ENCODE measurements at places on chromosomes 4 and X.

- no peak for DNase-seq
Measured at GRCh38 chr4:78379991-78380729, 171.4 kb upstream of the ANXA3 start.

GRCh38 chr4:20700007-20700761 lies at the start of gene PACRGL:
Gene PACRGL (plus strand): TSS chr4:20700458. CDS start chr4:20704482, 4,024 bp downstream.
- DNase-seq: peak; percentile 60

DNA sequence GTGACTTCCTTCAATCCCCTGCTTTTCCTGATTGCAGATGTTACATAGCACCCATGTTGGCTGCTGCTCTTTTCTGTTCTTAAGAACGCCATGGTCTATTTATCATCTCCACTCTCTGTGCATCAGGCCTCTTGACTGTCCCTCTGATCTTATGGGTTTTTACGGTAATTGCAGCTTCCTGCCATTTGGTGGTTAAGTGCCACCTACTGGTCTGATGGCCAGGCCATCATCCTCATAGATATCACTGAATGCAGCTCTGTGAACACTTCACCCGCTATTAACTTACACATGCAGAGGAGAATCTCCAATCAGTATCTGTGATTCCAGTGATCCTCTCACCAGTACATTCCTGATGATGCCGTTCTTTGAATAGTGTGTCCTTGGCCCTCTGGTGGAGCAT lies 382.4 kb downstream of the TRAM1L1 start:
- no peak for DNase-seq

GRCh38 chr4:660401-660800 lies 13.7 kb downstream of the ATP5ME start:
- no peak for DNase-seq

GRCh38 chr4:79297479-79297878 lies 28.4 kb downstream of the NAA11 start:
- no peak for DNase-seq

DNA sequence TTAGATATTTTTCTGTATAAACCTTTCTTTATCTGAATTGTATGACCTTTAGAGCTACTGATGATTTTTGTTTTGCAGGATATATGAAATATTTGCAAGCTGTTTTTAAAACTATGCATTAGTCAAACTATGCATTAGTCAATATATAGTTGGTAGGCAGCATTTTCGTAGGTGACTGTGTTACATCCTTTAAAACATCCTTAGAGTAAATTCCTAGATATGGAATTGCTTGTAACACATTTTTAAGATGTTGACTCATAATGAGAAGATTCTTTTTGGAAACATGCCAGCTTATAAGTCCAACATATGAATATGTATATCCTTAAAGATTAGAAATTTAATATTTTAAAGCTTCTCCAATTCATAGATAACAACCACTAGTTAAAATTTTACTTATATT lies 1768.5 kb downstream of the PCDH7 start:
- no peak for DNase-seq

DNA sequence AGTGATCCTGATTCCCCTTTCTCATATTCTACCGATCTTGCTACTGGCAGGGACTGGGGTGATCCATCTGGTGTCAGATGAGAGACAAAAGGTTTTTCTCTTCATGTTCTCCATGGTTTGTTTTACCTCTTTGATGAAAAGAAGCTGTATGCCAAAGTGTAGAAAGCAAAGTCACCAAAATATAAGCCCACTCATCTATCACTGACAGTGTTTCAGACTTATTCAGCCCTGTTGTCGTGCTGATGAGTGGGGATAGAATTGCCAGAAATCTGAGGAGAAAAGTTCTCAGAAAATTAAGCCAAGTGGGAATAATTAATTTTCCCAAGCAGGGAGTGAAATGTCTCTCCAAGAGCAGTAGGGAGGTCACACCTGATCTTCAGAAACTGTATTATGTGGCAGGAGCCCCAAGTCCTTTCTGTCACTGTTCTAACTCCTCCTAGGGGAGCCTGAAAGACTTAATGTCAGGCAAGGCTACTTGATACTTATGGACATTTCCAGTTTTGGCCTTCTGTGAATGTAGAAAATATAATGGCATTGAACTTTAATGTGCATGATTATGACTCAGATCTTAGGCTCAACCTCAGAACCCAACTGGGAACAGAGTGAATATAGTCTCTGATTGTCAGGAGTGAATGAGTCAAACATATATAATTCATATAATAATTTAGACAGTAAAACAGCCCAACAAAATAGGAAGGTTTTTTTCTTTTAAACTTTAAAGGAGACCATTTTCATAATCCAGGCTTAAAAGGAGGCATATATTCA lies 298.1 kb downstream of the ANKRD50 start:
- no peak for DNase-seq

- no peak for DNase-seq
Measured at GRCh38 chr4:36712013-36712412, 430.6 kb downstream of the DTHD1 start.

DNA sequence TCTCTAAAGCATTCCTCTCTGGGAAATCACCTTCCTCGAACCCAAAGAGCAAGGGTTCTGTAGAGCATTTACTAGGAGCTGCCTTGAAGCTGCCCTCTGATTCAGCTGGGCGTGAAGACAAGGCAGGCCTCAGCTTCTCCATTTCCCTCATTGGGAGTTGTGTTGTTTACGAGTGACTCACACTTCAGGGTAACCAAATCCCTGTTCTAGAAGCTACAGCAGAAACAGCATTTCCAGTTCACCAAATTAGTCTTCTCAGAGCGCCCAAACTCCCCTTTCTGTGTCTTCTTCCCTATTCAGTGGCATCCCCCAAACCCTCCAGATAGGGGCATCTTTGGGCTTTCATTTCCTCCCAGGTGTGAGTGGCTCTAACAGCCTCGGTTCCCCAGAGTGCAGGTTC lies 863 bp upstream of the XPNPEP2 start:
- no peak for DNase-seq

GRCh38 chr4:72568959-72569718 lies at the start of gene ADAMTS3:
Gene ADAMTS3 (minus strand): TSS chr4:72569221. CDS start chr4:72568762, 459 bp downstream.
- DNase-seq: peak; percentile 25

DNA sequence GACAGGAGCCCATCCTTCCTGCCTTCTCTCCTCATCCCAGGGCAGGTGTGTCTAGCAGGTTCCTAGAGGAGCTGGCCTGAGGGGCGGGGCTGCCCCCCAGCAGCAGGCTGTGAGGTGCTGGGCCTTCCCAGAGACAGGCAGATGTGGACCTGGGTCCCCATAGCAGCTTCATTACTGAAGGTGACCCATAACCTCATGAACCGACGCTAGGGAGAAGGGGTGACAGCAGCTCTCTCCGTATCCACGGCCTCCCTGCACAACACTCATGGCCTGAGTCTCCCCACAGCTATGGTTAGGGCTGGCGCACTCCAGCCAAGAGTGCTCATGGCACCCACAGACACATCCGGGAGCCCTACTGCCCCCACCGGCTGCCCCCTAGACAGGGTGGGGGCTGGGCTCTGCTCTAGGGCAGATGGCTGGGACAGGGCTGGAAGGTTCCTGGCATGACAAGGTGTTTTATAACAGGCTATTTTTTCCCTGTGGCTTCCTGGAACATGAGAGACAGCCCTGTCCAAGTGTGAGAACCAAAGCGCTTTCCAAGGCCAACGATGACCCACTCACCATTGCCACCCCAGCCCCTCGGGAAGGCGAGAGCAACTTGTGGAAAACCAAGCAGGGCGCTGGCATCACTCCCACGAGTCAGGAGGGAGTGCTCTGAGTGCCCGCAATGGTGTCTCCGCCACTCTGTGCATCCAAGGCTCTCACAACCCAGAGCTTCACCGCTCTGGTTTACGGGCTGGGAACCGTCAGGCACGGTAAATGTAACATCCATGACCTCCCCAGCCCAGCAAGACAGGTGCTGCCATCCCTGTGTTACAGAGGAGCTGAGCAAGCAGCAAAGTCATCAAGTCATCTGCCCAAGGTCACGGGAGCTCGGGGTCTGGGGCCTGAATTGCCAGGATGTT lies 59.8 kb downstream of the ACOX3 start:
- no peak for DNase-seq

DNA sequence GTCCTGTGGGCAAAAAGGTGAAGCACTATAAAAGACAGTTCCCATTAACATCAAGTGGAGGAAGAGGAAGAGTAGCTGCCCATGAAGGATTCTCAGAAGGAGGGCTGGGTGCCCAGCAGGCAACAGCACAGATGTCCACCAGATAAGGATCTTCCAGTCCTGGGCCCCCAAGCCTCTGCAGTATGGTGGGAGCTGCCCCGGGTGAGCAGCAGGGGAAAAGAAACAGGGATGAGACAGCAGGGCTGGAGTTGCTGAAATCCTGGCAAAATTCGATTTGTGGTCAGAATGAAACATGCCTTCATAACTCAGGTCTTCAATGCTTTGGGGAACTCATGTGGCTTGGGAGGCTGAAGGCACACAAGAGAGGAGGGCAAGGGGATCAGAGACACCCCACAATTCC lies 94.6 kb downstream of the RASL11B start:
- DNase-seq: no peak

DNA sequence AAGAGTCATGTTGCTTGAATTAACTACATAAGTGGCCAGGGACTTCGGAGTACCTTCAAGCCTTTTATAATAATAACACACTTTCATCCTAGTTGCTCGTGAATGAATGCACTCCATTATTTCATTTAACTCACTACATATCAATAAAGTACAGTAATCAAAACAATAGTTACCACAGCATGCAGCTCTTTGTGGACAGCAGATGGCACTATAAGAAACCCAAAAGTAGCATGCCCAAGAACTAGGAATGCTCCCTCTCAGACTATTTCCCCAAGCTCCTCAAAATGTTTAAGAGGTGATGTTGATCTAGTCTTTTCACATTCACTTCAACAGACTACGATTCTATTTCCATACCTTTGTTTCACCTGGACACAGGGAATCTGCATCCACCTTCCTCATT lies 500.8 kb upstream of the DIAPH2 start:
- no peak for DNase-seq

GRCh38 chr4:100933628-100934027 lies 413.7 kb downstream of the PPP3CA start:
- no peak for DNase-seq

- no peak for DNase-seq
Measured at GRCh38 chr4:159592898-159593556, 490.1 kb downstream of the RAPGEF2 start.

DNA sequence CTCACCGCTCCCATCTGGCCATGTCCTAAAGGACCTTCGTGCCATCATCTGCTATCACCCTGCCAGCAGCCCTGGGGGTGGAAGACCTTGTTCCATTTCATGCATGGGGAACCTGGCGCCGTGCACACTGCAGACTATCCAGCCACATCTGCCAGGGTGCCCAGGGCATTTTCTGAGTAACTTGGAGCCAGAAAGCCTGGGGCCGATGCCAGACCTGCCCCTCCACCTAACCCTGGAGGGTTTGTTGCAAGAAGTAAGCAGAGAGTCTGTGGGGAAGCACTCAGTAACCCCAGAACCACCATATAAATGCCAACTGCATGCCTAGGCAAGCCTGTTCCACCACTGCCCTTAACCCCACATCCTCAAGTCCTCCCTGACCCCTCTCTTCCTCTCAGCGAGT lies 7.3 kb downstream of the HAUS7 start:
- no peak for DNase-seq

DNA sequence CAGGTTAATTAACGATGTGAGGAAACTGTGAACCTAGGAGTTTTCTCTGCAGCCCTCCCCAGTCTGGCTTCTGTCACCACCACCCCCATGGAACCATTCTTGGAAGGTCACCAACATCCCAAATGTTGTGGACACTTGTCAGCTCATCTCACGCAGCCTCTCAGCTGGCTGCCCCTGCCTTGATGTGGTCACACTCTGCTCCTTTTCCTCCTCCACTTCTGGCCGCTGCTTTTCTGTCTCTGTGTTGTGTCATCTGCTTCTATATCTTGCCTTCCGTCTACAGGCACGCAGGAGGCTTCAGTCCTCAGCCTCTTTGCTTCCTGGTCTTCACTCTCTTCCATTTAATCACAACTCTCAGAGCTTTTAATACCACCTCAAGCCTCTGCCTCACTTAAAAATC lies 371.5 kb upstream of the SLIT2 start:
- no peak for DNase-seq

DNA sequence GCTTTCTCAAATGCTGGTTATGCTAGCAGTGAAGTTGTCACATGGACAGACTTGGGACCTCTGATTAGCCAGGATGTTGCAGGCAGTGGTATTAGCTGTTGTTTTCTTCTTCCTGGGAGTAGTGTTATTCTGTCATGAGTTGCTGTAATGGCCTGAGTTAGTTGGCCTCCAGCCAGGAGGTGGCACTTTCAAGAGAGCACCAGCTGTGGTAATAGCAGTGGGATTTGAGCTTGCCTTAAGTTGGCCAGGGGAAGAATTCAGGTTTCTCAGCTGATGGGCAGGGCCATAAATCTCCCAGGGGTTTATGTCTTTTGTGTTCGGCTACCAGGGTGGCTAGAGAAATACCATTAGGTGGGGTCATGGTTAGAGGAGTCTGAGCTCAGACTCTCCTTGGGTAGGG lies 132.6 kb downstream of the GLUD2 start:
- DNase-seq: no peak
